Retina (tissue), 1 donor: ENCODE measurements at places on chromosomes 6 and 20.
A peak's percentile ranks its signal among the peaks of the same experiment; 100 is the strongest.

- DNase-seq = no peak
These were observed 12.3 kb downstream of the EDEM2 start for GRCh38 chr20:35134880-35135279.

DNA sequence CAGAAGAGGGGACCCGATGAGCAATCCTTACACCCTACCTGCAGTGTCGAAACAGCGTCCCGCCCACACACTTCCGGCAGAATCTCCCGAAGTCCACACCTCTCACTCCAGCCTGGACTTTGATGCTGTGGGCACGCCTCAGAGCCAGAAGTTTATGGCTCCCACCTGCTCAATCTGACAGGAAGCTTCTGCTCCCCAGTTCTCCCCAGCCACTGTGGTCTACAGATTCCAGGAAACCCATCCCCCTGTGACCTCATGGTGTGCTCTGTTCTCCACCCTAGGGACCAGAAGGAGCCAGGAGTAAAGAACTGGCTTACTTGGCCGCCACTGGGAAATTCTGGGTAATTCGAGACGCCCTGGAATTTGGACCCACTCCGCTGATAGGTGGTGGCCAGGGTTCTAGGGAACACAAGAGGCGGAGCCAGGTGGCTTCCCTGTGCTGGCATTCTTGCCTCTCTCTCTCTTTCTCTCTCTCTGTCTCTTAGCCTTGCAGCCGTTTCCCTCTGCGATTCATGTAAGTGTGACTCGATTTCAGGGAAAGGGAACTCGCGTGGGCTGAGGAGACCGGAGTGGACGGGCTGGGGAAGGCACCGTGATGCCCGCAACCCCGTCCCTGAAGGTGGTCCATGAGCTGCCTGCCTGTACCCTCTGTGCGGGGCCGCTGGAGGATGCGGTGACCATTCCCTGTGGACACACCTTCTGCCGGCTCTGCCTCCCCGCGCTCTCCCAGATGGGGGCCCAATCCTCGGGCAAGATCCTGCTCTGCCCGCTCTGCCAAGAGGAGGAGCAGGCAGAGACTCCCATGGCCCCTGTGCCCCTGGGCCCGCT, at the start of gene TRIM15:
TRIM15 (plus strand) TSS at position 457 of the 828 bp plus-strand sequence; CDS start at position 596, 139 bp downstream.
- DNase-seq = no peak

DNA sequence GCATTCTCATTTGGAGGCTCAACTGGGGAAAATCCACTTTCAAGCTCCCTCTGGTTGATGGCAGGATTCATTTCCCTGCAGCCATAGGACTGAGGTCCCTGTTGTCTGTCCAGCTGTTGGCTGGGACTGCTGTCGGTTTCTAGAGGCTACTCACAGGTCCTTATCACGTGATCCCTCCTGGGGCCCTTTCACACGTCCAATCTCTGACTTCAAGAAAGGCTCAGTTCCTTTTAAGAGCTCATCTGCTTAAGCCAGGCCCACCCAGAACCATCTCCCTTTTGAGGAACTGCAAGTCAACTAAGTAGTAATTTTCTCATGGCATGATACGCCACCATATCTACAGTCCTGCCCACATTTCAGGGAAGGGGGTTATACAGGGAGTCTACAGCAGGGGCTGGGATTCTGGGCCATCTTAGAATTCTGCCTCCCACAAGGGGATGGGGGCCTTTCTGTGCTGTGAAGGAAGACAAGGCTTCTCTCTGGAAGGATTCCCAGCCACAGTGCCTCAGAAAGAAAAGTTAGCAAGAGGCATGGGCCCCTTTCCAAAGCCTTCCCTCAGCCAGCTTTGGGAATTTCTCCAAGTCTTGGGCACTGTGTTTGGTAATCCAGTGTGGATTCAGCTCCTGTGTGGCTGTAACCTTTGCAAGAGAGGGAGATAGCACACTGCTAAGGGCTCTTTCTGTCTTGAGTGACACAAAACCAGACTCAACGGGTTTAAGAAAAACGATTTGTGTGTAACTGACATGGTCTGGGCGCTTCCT, 66.4 kb downstream of the CTCFL start:
- no peak for DNase-seq

GRCh38 chr6:5151955-5152401, 66.8 kb downstream of the PPP1R3G start:
- no peak for DNase-seq

DNA sequence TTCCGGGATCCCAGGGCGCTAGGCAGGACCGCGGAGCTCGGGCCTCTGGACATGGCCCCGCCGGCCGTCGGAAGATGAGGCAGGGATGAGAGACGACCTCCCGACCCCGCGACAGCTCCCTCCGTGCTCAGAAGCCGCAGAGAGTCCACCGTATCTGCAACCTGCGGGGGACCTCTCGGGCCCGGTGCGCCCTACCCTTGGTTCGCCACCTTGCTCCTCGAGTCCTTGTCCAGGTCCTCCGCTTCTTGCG, 301 bp downstream of the PPP1R3D start:
- DNase-seq = no peak

- DNase-seq = peak; percentile 79
These were observed 766 bp downstream of the OLIG3 start for GRCh38 chr6:137493218-137494038.

DNA sequence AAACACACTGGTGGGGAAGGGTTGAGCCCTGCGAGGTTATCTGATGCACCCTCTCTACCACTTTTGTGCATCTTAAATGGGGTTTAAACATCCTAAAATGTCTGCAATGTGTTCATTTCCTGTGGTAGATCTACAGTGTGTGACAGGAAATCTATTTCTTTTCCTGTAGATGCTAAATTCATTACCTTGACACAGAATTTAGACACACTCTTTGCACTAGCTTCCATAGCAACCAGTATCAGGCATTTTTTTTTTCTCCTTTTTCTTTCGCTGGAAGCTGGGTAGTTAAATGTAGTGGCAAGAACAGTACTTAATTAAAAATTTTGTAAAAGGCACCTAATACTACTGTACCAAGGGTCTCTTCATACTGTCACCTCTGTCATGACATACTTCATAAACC, 141.1 kb downstream of the RFPL4B start:
- no peak for DNase-seq

DNA sequence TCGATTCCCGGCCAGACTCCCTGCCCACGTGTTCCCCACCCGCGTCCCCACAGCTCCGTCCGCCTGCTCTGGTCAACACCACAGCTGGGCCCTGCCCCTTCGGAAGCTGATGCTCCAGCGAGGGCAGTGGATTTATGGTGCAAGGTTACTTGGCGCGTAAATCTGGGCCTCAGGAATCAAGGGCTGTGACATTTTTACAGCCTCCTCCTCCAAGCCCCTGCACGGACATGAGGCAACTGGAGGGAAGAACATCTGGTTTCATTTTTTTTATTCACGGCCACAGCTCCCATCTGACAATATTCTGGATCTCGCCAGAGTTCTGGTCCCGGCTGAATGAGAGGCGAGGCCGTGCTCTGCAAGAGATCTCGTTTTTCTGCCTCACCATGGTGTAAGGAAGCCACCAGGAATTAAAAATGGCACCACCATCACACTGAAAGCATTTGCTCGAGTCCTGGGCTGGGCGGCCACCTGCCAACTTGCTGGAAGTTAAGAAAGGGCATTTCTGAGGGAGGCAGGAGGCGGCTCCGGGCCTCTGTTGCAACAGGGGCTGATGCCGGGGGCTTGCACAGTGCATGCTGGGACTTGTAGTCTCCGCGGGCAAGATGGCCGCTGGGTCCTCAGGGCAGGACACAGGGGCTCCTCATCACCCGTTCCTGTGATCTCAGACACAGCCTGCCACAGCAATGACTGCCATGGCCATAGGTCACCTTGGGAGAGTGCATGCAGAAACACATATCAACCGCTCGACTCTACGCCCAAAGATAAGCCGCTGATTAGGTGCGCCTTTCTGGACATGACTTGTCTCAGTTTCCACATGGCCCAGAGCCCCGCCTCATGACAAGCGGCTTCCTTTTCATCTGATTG, 148.5 kb downstream of the LY86 start:
- DNase-seq = peak; percentile 57

DNA sequence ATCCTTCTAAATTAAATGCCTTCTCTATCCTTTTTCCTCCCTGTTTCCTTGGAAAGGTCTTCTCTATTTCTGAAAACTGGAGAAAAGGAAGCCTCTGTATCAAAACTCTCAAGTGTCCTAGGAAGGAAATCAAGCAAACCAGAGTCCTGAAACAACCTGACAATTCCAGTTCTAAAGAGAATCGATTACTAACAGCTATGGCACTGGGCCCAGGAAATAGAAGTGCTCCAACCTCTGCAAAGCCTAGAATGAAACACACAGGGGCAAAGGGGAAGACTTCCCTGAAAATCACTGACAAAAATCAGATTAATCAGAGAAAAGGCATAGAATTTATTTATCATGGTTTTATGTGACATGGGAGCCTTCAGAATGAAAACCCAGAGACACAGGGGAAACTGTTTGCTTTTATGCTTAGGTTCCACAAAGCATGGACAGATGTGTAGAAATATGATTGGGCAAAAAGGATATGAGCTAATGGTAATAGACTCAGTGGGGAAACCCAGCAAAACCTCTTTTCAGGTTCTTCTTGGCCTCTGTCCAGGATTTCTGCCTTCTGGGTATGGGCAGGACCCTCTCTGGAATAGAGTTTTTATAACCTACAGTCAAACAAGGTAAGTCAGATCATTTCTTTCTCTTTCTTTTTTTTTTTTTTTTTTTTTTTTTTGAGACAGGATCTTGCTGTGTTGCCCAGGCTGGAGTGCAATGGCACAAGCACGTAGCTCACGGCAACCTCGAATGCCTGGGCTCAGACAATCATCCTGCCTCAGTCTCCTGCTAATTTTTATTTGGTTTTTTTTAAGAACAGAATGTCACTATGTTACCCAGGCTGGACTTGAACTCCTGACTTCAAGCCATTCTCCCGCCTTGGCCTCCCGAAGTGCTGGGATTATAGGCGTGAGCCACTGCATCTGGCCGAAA, 91.7 kb downstream of the CD24 start:
- no peak for DNase-seq

- DNase-seq = no peak
These were observed 130.6 kb downstream of the AFG1L start for GRCh38 chr6:108425428-108425827.

DNA sequence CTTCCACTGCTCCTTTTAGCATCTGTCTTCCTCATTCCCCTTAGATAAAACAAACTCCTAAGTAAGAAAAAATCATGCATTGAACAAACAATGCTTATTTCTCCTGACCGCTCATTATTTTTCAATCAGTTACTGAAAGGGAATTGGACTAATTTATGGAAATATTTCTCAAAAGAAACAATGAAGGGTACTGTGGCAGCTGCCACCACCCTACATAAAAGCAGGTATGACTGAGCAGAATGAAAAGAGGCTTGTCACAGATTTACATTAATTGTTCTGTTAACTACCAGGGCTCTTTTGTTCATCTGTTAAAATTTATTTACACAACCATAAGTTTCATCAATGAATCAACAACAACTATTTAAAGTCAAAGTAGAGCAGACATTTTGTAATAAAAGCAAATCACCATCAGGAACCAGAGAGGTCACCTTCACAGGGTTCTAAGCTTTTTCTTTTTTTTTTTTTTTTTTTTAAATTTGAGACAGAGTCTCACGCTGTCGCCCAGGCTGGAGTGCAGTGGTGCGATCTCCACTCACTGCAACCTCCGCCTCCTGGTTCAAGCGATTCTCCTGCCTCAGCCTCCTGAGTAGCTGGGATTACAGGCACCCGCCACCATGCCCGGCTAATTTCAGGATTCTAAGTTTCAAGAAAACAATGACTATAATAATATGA, 204.0 kb downstream of the PTPRK start:
- peak; percentile 68 for DNase-seq

DNA sequence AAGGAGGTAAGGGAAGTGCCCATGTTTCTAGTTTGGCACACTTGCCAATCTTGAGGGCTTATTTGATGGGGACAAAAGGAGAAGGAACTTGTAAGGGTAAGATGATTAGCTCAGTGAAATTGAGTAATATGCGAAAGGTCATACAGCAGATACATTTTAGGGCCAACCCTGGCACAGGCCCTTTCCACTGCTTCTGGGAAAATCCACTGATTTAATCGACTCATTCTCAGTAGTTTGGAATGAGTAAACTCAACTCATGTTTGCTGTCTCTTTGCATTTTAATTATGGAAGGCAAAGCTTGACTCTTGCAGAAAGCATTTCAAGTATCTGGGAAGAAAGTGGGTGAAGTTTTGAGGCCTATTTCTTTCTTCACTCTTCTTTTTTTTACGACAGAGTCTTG, 20.0 kb downstream of the PHF20 start:
- DNase-seq = no peak

DNA sequence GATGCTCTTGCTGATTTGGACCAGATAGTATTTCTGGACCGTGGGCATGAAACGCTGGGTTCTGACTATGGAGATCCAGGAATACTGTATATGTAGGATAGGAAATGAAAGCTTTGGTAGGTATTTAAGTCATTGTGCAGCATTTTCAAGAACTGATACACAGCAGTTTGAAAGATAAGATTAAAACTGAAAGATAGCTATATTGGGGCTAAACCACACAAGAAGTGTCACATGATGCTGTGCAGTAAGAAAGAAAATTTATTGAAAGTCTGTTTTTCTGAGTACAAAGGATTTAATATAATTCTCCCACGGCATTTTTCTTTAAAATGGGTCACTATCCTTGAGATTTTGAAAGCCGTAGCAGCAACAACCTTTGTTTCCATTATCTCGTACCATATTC, 305 bp downstream of the IL17A start:
- DNase-seq = no peak

DNA sequence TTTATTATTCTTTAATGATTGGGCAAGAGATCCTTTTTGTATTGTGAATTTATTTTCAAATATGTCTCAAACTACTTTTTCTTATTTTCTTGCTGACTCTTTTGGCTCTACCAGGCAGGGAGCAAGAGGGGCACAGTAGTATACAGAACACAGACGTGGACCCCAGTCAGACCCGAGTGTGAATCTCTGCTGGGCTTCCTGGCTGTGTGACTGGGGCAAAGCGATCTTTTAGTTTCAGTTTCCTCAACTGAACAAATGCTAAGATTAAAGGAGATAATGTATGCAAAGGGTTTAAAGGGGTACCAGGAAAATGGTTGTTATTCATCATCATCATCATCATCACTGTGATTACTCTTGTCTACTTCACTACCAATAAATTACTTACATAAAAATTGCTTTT, 317.5 kb downstream of the HIVEP2 start:
- no peak for DNase-seq

DNA sequence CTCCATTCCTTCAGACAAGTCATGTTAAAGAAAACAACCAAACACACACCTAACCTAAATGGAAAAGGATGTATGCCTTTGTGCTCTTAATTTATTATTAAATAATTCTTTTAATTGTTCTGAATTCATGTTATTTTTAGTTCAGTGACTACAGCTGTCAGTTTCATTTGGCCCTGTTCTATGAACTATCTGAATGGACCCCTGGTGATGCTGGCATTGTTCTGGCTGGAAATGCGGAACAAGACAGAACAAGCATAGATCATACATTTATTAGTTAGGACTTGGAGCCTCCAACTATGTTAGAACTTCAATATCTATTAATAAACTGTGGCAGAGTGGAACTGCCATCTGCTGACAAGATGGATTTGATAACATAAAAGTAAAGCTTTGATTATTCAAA, 5.7 kb downstream of the MAP3K7 start:
- DNase-seq = peak; percentile 60
